ENCODE measurements at places on chromosomes 7 and 10.

DNA sequence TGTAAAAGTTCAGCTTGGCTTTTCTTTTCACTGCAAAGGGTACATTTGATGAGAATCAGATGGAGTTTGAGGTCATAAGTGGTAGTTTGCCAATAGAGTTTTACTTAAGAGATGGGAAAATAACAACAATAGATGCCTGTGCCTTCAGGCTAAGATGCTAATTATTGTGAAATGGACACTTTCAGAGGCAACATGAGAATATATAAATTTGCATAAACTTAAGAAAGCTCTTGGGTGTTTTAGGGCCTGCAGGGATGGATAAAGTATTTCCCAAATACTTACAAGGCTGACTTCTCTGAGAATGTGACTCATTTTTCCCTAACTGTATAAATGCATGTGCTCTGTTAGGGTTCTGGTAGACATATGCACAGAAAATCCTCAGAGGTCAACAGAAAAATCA lies 200.3 kb upstream of the SVIL start:
- no peak for DNase-seq

DNA sequence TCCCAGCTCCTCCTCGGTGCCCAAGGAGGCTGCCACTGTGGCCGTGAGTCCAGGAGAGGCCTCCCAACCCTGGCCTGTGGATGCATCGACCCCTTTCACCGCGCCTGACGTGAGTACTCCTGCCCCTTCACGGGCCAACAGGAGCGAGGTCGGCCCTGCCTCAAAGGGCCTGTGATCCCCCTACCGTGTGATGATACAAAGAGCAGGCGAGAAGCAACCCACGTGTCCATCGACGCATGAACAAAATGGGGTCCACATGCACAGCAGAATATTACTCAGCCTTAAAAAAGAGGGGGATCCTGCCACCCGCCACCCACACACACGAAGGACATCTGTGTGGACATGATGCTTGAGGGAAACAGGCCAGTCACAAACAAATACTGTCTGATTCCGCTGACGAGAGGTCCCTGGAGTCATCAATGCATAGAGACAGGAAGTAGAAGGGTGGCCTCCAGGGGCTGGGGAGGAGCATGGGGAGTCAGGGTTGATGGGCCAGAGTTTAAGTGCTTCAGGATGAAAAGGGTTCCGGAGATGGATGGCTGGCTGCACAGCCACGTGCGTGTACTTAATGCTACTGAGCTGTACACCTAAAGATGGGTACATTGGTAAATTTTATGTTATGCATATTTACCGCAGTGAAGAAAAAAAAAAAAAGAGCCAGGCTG lies 151.9 kb downstream of the PRKAG2 start:
- DNase-seq, result no peak

- no peak for DNase-seq
These were observed 155.8 kb downstream of the SKIDA1 start for GRCh38 chr10:21369697-21370096.

DNA sequence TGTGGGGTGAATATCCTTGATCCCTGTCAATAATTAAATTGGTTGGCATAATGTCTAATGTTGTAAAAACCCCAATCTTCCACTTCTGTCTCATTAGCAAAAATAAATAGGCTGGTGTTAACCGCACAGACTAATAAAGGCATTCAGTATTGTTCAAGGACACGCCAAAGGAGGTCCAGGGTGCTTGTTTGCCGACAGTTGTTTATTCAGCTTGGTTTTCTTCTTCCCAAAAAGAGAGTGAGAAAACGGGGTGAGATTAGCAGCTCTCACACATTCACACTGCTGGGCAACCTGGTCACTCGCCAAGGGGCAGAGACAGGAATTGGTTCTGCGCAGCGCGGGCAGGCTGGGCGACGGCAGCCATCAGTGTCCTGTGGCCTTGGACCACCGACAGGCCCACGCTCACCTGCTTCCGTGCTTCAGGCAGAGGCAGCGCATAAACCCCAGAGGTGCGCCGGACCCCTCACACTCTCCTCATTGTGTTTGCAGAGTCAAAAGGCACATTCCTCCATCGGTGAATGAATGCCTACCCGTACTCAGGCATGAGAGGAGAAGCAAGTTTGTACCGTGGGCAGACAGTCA lies 26.2 kb upstream of the LMBR1 start:
- no peak for DNase-seq

- no peak for DNase-seq
These were observed 709.1 kb upstream of the FZD8 start for GRCh38 chr10:36351159-36351558.

- no peak for DNase-seq
These were observed 72.5 kb upstream of the FZD1 start for GRCh38 chr7:91191771-91192170.

DNA sequence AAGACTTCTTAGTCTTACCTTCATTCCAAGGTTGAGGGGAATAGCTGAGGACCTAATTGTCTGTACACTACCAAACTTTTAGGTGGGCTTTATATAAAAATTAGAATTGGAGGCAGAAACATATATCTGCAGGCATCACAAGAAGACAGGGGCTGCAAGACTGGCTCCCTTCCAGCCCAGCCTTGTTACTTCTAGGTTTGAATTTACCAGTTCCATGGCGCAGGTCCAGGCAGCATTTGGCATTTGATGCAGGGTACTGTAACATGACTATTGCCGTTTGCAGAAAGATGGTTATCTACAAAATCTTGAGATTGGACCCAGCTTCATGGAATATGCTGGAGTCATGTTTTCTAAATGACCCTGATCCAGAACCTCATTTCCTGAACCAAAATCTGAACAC lies 105.4 kb upstream of the RHOBTB1 start:
- no peak for DNase-seq

- DNase-seq, result no peak
These were observed 25.7 kb downstream of the IKZF1 start for GRCh38 chr7:50330254-50330653.

DNA sequence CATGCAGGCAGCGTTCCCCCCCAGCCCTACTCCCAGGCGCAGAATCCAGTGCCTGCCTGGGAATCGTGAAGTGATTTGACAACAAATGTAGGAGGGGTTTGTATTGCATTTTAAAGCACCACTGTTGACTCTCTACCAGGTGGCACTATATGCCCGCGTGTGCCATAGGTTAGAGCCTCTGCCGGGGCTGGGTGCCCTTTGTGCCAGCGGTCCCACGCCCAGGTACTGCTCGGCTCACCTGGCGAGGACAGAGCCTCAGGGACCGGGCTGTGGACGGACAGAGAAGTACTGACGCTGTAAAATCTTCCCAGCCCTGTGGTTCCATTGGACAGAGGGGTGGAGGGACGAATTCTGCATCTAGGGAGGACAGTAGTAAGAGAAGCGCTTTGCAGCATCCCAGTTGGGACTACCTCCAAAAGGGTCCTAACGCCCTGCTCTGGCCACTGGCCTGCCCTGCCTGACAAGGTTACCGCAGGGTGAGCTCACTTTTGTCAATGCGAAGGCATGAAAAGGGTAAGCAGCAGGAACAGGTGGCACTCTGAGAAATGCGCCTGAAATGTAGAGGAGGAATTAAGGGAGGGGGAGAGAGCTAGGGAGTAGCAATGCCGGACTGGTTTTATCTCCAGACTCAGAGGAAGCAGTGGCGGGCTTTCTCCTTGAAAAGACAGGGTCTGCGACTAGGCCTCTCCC lies 788 bp upstream of the CACNA2D1 start:
- DNase-seq, result no peak

- DNase-seq, result no peak
These were observed 421.7 kb upstream of the CHRM2 start for GRCh38 chr7:136446751-136447150.

- no peak for DNase-seq
These were observed 5.8 kb downstream of the UNCX start for GRCh38 chr7:1238450-1238882.

DNA sequence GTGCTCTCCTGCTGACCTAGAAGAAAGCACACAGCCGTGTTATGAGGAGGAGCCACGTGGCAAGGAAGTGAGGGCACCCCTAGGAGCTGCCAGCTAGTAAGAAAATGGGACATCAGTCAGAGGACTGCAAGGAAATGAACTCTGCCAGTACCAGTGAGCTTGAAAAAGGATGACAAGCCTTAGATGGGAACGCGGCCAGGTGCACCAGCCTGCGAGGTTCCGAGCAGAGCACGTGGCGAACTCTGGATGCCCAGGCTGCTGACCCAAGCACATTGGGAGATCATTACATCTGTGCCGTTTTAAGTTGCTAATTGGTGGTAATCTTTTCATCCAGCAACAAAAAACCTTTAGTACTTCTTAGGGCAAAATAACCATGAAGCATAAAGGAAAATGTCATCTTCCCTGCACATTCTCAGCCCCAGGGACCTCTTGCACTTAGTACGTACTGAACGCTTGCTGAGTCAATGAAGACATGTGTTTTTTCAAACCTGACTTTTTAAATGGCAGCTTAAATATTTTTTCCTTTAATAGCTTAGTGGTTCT lies 69.4 kb downstream of the AMZ1 start:
- DNase-seq, result no peak

- no peak for DNase-seq
These were observed 140.5 kb upstream of the AKR1E2 start for GRCh38 chr10:4685491-4685890.

DNA sequence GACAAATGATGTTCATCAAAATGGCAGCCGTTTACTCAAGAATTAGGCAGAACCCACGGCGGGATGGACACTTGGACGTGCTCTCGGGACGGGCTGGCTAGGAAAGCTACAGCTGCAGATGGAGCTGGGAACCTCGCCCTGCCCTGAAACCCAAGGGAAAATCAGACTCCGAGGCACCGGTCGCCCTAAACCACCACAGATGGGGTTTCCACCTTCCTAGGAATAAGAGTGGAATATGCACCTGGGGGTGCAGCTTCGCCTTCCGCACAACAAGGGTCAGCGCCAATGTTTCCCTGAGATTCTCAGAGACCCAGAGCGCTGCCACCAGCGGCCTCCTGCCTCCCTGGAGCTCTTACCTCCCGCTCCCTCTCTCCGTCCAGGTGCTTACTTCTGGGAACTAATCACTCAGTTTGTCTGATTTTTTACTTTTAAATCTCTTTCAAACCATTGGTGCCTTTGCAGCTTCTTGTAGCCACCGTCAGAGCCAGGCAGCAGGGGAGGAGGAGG lies 122.7 kb downstream of the DYNC2I1 start:
- no peak for DNase-seq

DNA sequence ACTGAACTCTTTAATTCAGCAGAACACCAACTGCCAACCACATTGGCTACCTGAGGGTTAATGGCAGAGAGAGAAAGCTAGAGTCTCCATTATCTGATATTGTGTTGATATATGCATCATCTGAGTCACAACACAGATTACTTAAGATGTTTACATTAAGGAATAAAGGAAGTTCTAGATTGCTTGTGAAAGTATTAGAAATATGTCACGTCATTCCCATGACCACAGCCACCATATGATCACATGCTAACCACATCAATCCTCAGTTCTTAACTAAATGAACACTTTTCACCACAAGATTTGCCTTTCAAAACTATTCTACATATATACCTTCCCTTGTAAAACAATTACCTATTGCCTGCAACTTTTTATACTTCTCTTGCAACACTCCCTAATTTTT lies 337.9 kb downstream of the FGFR2 start:
- no peak for DNase-seq

DNA sequence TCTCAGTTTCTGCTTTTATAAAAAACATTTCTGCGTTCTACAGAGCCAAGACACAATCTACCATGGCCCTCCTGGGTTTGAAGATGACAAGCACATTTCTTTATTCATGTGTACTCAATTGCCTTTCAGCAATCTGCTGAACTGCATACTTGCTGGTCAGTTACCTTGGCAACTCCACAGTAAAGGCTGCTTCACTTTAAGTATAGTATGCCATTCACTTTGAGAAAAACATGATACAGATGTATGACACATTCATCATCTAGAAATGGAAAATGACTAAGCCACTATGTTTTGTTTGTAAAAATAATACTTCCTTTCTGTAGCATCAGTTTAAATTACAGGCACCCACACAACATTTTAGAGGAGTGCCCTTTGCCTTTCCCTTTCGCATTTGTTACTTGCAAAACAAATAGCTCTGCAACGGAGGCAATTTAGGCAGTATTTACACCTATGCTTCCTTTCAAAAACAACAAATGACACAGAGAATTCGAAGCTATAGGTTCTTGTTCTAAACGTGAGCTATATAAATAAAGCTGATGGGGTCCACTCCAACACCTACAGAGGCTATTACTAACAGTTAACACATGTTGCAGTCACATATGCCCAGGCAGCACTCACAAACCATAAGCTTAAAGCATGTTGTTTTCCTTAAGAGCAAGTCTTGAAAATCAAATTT lies 23.5 kb downstream of the SGCE start:
- no peak for DNase-seq

DNA sequence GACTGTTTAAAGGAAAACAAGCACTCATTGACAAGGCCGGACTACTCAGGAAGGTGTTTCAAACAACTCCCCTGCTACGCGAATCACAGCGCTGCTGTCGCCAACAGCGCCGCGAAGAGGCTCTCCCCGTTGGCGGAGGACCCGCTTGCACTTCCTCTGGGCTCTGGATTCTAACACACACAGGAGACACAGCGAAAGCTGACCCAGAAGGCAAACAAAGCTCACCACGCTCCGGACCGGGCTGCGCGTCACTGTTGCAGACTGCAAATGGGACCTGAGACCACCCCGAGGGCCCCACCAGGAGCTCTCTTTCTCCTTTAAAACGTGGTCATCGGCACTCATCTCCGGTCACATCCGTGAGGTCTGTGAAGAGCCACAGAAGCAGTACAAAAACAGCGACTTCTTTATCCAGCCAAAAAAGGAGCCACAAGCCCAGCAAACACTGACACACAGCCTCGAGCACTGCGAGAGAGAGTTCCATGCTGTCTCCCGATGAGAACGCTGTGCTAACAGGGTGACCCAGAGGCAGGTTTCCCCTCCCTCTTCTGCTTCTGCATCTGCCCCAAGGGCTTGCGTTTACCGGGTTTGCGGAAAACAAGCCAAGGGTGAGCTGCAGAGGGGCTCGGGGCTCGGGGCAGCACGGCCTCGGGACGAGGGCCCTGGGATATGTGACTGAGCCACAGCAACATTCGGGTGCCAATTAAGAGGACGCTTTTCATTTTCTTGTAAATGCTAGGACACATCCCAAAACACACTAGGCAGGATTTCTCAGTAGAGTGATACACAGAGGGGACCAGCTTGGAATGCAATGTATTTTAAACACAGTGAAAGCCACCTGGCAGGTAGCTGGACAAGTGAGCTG lies 41.3 kb downstream of the AMZ1 start:
- DNase-seq, result no peak

- no peak for DNase-seq
These were observed 61.2 kb downstream of the OAT start for GRCh38 chr10:124357561-124357885.

DNA sequence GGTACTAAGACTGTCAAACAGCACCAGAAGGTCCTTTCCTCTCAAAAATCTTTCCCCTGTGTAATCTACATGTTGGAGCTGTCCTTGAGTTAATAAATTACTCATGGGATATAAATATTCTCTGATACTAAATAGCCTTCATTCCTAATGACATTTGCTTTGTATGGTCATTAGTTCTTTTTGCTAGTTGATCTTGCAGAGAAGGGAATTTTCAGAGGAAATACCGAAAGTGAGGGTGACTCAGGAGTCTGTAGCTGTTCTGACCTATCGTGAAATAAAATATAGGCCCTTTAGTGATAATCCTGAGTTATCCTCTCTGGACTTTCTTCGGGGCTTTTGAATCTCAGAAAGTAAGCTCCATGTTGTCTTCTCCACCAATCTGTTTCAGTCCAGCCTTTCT lies 19.4 kb upstream of the CLDN12 start:
- no peak for DNase-seq

GRCh38 chr10:79380125-79380945 lies 33.1 kb downstream of the PPIF start:
- DNase-seq, result no peak

Measured in stimulated activated CD4-positive, alpha-beta T cell treated with anti-CD3 and anti-CD28 coated beads, TNF-alpha, amount 100 ng/mL, for 24 hours (primary cell).